Left ventricle myocardium superior (tissue), 1 donor: ENCODE measurements at places on chromosomes 7 and 10. TPM values are rescaled to one million over a fixed set of nuclear protein-coding genes. Genes with fewer than 3 reads are reported as not detected.

DNA sequence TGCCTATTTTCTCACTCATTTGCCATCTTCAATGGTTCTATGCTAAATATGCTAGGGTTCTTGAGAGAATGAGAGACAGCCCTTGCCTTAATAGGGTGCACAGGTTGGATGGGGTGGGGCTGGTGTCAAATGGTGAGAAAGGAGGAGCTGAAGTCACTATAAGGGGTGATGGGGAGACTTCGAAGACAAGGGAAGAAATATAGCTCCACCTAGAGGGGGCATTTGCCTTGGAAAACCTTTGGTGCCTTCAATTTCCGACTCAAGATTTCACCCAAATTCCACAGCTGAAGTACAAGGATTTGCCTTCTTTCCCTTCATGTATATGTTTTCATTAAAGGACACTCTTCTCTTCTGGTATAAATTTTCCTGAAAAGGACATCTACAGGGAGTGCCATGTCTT lies 5.6 kb downstream of the PTN start:
- DNase-seq = no peak

DNA sequence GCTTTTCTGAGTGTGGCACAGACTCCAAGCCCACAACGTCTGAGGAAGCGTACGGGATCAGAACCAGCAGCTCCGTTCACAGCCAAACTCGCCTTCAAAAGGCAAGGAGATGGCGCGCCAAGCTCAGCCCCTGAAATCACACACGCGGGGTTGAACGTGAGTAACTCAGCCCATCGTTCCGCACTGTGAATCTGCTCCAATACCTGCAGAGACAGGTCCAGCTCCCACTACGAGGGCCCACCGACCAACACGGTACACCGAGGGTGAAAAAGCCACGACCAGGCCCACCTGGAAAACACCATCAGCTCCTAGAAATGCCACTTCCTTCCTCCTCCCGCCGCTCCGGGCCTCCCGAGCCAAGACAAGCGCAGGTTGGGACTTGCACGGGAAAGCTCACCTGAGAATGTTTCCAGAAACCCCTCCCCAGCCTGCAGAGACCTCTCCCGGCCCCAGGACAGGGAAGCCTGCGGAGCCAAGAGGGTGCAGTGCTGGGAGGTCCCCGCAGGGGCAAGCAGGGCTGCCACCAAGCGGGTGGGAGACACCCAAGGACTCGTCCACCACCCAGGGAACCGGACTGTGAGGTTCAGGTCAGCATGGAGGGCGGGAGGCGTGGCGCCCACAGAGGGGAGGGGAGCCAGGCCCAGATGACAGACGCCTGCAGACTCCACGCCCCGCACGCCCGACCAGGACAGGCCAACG lies 93.9 kb upstream of the PDGFA start:
- DNase-seq = peak; percentile 25

DNA sequence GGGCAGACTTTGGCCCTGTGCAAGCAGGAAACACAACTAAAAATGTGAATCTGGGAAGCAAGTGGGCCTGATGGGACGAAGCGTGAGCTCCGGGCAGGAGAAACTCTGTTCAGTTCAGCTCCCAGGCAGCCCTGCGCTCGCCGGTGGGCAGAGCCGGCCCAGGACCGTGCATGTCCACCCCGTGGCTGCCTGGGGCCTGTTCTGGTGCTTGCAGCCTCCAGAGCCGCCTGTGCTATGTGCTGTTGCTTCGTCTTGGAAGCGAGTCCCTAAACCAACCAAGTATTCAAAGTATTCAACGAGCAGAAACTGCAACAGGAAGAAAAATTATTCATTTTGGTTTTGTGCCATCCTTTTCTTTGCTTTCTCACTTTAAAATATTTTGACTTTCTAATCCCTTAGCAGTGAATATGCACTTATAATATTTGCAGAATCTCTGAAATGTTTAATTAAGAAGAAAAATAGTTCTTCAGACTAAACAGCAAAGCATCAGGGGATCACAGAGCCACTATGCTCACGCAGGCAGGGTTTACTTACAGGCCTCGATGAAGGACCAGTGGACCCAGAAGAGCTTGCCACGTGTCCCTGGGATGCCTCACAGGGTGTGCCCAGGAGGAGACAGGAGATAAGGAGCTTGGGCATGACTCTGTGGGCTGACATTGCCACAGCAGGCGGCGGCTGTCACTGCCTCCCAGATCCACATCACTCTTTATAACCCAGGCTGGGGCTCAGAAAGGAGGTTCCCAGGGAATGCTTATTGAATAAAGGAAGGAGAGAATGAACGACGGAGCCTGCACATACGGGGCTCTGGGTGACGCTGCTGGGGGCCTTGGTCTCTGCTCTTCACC lies 45.6 kb downstream of the VIPR2 start:
- DNase-seq = peak; percentile 68

GRCh38 chr10:122715576-122715975 lies 15.9 kb upstream of the C10orf120 start:
- no peak for DNase-seq

- DNase-seq = peak; percentile 67
Observed at GRCh38 chr7:44063894-44064651, 1.3 kb downstream of the PGAM2 start.

The GLI3 gene
- total RNA-seq = 4.4 TPM

The OR13A1 gene
- not detected for total RNA-seq

The NCF1 gene
- 3.9 TPM for total RNA-seq

The FZD1 gene
- total RNA-seq = 12.1 TPM

The PTCD1 gene
- total RNA-seq = 3.1 TPM

The HOXA10 gene
- total RNA-seq = not detected

The STN1 gene
- 33.2 TPM for total RNA-seq
